ENCODE measurements at places on chromosomes 2 and 18. TPM values are rescaled to one million over a fixed set of nuclear protein-coding genes. Genes with fewer than 3 reads are reported as not detected.
A peak's percentile ranks its signal among the peaks of the same experiment; 100 is the strongest.

The AP1S3 gene
- total RNA-seq: 0.47 TPM

The USP34 gene
- total RNA-seq: 50.0 TPM

The FBXO15 gene
- not detected for total RNA-seq

The SPATA3 gene
- not detected for total RNA-seq

The NEU2 gene
- not detected for total RNA-seq

The GALR1 gene
- 0.05 TPM for total RNA-seq

The UGT1A3 gene
- total RNA-seq: not detected

The ACTG2 gene
- total RNA-seq: 1.6 TPM

The CNRIP1 gene
- 8.0 TPM for total RNA-seq

The ANKRD36C gene
- 6.8 TPM for total RNA-seq

The DNAH7 gene
- total RNA-seq: 0.11 TPM

The RASGRP3 gene
- total RNA-seq: 69.2 TPM

- no peaks in the 10 kb centered on the region for H3K36me3 ChIP-seq
- H3K4me1 ChIP-seq: no peaks in the 10 kb centered on the region
- peak overlapping the region; percentile 57 for H3K27ac ChIP-seq
- no peak overlapping the region for H3K4me3 ChIP-seq
These were observed 208.2 kb upstream of the EPHA4 start for GRCh38 chr2:221780281-221780688.

DNA sequence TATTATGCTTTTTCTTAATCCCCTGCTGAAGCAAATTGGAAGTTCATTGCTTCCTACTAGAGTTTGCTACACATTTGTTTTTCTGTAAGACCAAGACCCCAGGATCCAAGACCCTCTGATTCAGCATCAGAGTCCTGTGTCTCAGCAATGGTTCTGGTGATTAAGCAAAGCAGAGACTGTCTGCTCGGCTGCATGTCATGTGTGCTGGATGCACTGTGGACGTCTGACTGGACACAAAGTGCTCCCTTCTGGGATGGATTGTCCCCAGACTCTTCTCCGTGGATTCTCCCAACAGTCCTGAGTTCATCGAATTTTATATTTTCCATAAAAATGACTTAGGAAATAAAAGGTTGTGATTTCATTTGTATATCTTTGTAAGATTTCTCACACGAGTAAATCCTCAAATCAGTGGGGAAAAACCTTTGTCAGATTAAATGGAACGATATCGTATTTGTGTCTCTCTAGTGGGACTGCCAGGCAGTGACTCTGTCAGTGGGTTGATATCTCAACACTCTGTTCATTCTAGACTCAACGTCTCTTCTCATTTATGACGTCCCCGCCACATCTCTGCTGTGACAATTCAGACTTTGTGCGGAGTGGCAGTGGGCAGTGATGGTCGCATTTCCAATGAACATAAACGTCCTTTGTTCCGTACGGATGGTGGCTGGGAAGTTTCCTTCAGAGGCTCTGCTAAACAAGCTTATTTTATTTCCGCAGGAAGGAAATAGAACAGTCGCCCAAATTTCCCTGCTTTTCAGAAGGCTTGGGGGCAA lies 58.6 kb downstream of the NCAPH start:
- no peaks in the 10 kb centered on the region for H3K36me3 ChIP-seq
- peaks cover 7% of the 10 kb centered on the region for H3K27me3 ChIP-seq
- no peak for DNase-seq
- no peaks in the 10 kb centered on the region for H3K4me1 ChIP-seq

GRCh38 chr2:180443888-180444287 lies 436.8 kb upstream of the CWC22 start:
- no peak for DNase-seq
- H3K4me1 ChIP-seq: no peaks in the 10 kb centered on the region
- H3K27me3 ChIP-seq: no peaks in the 10 kb centered on the region

- no peaks in the 10 kb centered on the region for H3K36me3 ChIP-seq
- H3K27ac ChIP-seq: no peak overlapping the region
- no peak overlapping the region for H3K4me3 ChIP-seq
- no peaks in the 10 kb centered on the region for H3K4me1 ChIP-seq
- no peaks in the 10 kb centered on the region for H3K27me3 ChIP-seq
These were observed 232.3 kb downstream of the RIT2 start for GRCh38 chr18:42883169-42883568.

DNA sequence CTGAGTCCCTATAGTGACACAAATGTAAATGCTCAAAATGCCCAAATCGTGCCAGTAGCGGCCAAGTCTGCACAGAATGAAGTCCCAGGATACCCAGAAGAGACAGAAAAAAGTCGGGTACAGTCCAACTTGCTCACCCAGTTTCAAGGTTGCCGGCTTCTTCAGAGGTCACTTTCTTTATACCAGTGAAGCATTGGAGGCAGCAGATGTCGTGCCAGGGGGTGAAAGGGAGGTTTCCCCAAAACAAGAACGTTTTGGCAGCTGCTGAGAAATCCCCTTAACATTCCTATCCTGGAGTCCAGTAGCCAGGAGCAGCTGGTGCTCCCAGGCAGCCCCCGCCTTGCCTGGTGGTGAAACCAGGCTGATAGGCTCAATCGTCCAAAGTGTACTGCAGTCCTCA lies 58.1 kb upstream of the MCFD2 start:
- H3K4me3 ChIP-seq: no peak overlapping the region

DNA sequence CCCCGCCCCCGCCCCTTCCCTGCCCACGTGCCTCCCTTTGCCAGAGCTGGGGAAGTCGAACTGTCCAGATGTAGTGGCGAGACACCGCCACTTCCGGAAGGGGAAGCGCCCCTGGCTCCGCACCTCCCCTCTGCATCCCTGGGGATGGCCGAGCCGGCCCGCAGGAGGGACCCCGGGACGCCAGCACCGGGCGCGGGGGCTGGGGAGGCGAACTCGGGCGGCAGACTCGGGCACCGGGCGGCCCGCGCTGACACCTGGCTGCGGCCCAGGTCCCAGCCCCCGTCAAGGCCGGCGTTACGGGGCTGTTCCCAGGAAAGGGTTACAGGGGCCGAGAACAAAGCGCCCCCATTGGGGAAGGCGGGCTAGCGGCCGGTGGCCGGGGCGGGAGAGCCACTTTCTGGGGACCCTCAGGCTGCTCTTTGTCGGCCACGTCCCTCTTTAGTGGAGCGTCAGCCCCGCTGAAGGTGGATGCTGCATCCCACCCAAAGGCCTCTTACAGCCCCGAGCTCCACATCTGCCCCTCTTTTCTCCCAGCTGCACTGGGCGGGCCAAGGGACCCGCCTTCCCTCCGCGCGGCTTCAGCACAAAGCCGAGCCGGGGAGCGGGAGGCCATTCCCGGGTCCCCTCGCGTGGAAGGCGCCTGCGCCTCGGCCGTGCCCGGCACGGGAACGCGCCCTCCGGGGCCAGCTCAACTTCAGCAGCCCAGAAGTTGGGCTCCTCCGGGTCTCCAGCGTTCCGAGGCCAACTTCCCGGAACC lies 1.3 kb downstream of the SDC1 start:
- no peaks in the 10 kb centered on the region for H3K36me3 ChIP-seq
- H3K27ac ChIP-seq: no peak overlapping the region
- H3K4me1 ChIP-seq: peaks cover 28% of the 10 kb centered on the region
- H3K4me3 ChIP-seq: peak overlapping the region; percentile 74
- DNase-seq: no peak

DNA sequence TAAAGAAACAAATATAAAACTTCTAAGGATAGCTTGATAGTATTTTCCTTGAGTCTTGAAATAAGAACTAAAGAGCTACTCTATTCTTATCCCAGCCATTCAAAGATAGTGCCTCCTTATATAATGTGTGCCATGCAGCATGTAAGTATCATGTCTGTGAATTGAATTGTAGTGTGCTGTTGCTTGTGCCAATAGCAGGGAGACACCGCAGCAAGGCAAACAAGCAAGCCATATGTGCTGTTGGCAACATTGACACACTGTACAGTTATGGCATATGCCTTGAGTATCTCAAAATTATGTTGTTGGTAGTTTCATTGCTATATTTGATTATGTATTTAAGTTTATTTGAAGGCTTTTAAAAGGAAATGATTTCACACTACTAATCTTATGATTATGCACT lies 58.2 kb downstream of the ERBB4 start:
- H3K36me3 ChIP-seq: no peaks in the 10 kb centered on the region
- H3K4me1 ChIP-seq: peaks cover 18% of the 10 kb centered on the region
- no peaks in the 10 kb centered on the region for H3K27me3 ChIP-seq

DNA sequence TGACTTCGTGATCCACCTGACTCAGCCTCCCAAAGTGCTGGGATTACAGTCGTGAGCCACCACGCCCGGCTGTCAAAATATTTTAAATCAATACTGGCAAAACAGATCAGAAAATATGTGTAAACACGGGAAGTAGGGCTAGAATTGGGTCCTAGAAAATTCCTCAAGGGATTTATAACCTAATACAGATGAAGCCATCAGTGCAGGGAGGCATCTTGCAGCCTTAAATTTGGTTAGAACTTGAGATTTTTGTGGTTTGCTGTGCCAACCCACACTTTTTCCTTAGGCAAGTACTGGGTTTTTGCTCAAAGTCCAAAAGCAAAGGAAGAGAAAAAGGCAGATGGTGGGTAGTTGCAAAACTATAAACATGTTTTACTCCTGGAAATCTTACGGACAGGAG lies 33.7 kb upstream of the NFE2L2 start:
- H3K4me1 ChIP-seq: peaks cover 14% of the 10 kb centered on the region
- no peaks in the 10 kb centered on the region for H3K27me3 ChIP-seq
- H3K27ac ChIP-seq: no peak overlapping the region
- H3K36me3 ChIP-seq: no peaks in the 10 kb centered on the region
- no peak for DNase-seq

GRCh38 chr2:143505542-143505941 lies 376.3 kb downstream of the ARHGAP15 start:
- no peaks in the 10 kb centered on the region for H3K27me3 ChIP-seq
- no peak overlapping the region for H3K27ac ChIP-seq
- DNase-seq: no peak
- no peaks in the 10 kb centered on the region for H3K36me3 ChIP-seq
- H3K4me3 ChIP-seq: no peak overlapping the region
- H3K4me1 ChIP-seq: no peaks in the 10 kb centered on the region

GRCh38 chr18:39453356-39453755 lies 1887.8 kb upstream of the CELF4 start:
- peaks cover 20% of the 10 kb centered on the region for H3K4me1 ChIP-seq
- peak overlapping the region; percentile 39 for H3K27ac ChIP-seq
- DNase-seq: no peak
- H3K36me3 ChIP-seq: no peaks in the 10 kb centered on the region

- no peaks in the 10 kb centered on the region for H3K36me3 ChIP-seq
- no peak for DNase-seq
- no peaks in the 10 kb centered on the region for H3K27me3 ChIP-seq
- no peak overlapping the region for H3K27ac ChIP-seq
- no peak overlapping the region for H3K4me3 ChIP-seq
These were observed 202.1 kb downstream of the RNF144A start for GRCh38 chr2:7119132-7119835.

GRCh38 chr18:70622622-70623419 lies 334.0 kb downstream of the SOCS6 start:
- no peaks in the 10 kb centered on the region for H3K4me1 ChIP-seq
- no peaks in the 10 kb centered on the region for H3K27me3 ChIP-seq
- H3K27ac ChIP-seq: no peak overlapping the region
- no peaks in the 10 kb centered on the region for H3K36me3 ChIP-seq
- no peak for DNase-seq

GRCh38 chr18:42275138-42275535 lies 320.1 kb downstream of the PIK3C3 start:
- no peak for DNase-seq
- no peak overlapping the region for H3K27ac ChIP-seq
- H3K27me3 ChIP-seq: no peaks in the 10 kb centered on the region

GRCh38 chr2:15944325-15945017 lies 4.1 kb downstream of the MYCN start:
- peaks cover 34% of the 10 kb centered on the region for H3K27me3 ChIP-seq
- no peak overlapping the region for H3K27ac ChIP-seq
- no peaks in the 10 kb centered on the region for H3K36me3 ChIP-seq

GRCh38 chr2:101698014-101698843 lies 722 bp downstream of the MAP4K4 start:
- H3K4me3 ChIP-seq: peak overlapping the region; percentile 85
- DNase-seq: no peak
- no peaks in the 10 kb centered on the region for H3K27me3 ChIP-seq
- no peaks in the 10 kb centered on the region for H3K36me3 ChIP-seq

GRCh38 chr2:241637018-241637794 lies at the start of the genes ATG4B and THAP4:
Gene ATG4B (plus strand): TSS chr2:241637693. CDS start chr2:241637715, 22 bp downstream.
Gene THAP4 (minus strand): TSS chr2:241637158. CDS start chr2:241637017, 141 bp downstream.
- peak within 1 kb of the TSS; percentile 98 for H3K27ac ChIP-seq

GRCh38 chr2:124563426-124563825 lies 538.3 kb downstream of the CNTNAP5 start:
- no peaks in the 10 kb centered on the region for H3K27me3 ChIP-seq
- H3K4me3 ChIP-seq: no peak overlapping the region
- DNase-seq: no peak
- H3K36me3 ChIP-seq: no peaks in the 10 kb centered on the region
- no peak overlapping the region for H3K27ac ChIP-seq

DNA sequence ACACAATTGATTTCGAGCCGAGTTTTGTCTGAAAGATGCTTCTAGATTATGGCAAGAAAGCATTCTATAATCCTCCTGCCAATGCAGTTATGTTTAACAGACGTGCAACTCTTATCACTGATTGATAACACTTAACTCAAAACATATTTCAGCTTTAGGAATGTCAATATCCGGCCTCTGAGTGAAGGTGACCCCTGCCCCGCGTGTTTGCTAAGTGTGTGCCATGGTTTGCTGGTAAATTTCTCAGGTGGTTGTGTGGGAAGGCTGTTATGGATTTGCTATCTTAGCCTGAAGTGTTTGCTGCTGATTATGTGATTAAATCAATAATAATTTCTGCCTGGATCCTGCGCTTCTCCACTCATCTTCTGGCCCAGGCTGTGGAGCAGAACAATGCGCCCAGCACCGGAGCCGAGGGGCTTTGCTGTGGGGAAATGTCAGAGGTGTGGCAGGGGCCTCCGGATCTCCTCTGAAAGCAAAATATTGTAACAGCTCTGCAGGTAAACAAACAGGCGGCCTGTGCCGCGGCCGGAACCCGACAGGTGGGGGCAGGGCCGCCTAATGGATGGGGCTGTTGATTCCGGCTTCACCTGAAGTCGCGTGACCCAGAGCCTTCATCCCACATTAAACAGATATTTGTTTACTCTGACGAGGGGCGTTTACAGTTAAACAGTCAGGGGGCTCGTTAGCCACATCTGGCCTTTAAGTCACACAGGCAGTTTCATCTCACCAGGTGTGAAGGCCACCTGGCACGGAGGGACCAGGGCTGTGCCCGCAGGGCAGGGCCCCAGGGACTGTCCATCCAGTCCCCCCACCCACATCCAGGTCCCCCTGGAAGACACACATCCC lies 210.7 kb upstream of the SALL3 start:
- no peak overlapping the region for H3K4me3 ChIP-seq
- no peak overlapping the region for H3K27ac ChIP-seq
- peaks cover 77% of the 10 kb centered on the region for H3K27me3 ChIP-seq
- DNase-seq: no peak
- H3K4me1 ChIP-seq: no peaks in the 10 kb centered on the region
- no peaks in the 10 kb centered on the region for H3K36me3 ChIP-seq

GRCh38 chr2:86370579-86370978 lies 33.2 kb upstream of the REEP1 start:
- H3K27me3 ChIP-seq: no peaks in the 10 kb centered on the region
- DNase-seq: no peak
- H3K4me3 ChIP-seq: no peak overlapping the region
- H3K4me1 ChIP-seq: peaks cover 19% of the 10 kb centered on the region

All from left ventricle myocardium inferior (tissue), 1 donor.